ENCODE measurements at places on chromosomes 5 and 9.
A peak's percentile ranks its signal among the peaks of the same experiment; 100 is the strongest.

DNA sequence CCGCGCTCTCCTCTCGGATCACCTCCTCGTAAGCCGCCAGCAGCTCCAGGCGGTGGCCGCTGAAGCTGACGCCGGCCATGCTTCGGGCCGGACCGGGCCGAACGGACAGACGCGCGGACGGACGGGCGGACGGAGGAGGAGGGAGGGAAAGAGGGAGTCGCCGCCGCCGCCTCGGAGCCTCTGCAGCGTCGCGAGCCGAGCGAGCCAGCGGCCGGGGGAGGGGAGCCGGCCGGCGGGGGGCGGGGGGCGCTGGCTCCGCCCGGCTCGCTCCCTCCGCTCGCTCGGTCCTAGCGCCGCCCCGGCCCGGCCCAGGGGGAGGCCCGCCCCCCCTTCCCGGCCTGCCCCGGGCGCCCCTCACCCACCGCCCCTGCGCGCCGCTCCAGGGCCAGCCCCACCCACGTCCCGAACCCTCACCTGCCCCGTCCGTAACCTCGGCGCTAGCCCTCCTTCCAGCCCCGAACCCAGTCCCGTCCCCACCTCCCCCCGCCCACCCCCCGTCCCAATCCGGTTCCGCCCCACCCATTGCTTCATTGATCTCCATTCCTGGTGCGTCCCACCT lies at the start of gene DBN1:
Gene DBN1 (minus strand): TSS at position 192 of the 559 bp plus-strand sequence. CDS start 113 bp downstream, at position 79.
- DNase-seq: no peak

DNA sequence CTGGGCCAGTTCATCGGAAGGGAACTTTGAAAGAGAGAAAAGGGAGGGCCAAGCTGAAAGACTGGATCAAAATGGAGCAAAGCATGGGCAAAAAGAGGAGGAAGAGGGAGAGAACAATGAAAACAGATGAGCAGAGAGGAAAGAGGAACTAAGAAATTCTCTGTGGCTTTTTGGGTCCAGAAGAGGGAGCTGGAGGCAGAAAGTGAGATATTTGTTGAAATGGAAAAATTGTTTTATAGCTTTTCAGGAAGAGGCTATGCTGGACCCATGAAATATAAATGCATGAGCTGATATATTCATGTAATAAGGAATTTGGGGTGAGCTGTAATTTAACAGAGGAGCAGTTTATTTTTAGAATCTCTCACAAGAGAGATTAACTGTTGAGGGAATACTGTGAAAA lies 457.3 kb downstream of the DMAC1 start:
- DNase-seq: no peak

DNA sequence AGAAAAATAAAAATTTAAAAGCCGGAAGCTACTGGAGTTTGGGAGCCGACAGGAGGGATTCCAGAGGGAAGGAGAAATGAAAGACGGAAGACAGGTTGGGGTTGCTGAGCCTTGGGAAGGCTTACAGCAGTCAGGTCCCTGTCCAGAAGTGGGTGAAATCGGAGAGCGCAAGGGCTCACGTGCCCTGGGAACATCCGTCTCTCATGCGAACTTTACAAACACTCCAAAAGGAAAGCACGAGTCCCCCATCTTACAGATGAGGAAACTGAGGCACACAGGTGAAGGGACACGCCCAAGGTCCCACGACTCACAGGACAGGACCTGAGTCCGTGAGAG lies 347 bp upstream of the OLFML2A start:
- DNase-seq: no peak

GRCh38 chr5:112276991-112277390 lies 142.1 kb downstream of the EPB41L4A start:
- no peak for DNase-seq

DNA sequence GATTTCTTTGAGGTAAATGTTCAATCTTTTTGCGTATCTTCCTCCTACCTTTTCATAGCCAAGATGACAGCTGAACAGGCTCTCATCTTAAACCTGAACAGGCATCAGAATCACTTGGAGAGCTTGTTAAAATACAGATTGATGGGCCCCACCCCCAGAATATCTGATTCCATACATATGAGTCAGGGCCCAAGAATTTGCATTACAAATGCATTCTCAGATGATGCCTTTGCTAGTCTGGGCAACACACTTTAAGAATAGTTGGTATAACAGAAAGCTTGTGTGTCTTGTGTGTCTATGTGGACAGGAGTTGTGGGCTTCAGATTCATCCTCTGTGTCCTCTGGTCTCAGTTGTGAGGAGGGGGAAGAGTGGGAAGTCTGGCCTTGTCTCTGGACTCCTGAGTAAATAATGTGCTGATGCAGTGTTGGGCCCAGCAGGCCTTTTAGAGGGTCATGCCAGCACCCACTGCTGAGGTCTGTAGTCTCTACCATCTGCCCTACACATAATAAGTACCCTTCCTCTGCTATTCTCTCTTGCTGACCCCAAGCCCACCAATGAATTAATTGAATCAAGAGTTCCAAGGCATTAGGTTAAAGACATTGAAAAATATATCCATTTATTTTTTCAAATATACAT lies 43.1 kb downstream of the PTCD2 start:
- peak; percentile 76 for DNase-seq

GRCh38 chr9:126407114-126407870 lies 80.7 kb downstream of the MVB12B start:
- DNase-seq: no peak

GRCh38 chr5:175706499-175706898 lies 48.6 kb downstream of the HRH2 start:
- no peak for DNase-seq

GRCh38 chr5:167415779-167416746 lies 875.4 kb upstream of the WWC1 start:
- DNase-seq: no peak

- DNase-seq: no peak
These were observed 42.8 kb downstream of the NEURL1B start for GRCh38 chr5:172683645-172684471.

DNA sequence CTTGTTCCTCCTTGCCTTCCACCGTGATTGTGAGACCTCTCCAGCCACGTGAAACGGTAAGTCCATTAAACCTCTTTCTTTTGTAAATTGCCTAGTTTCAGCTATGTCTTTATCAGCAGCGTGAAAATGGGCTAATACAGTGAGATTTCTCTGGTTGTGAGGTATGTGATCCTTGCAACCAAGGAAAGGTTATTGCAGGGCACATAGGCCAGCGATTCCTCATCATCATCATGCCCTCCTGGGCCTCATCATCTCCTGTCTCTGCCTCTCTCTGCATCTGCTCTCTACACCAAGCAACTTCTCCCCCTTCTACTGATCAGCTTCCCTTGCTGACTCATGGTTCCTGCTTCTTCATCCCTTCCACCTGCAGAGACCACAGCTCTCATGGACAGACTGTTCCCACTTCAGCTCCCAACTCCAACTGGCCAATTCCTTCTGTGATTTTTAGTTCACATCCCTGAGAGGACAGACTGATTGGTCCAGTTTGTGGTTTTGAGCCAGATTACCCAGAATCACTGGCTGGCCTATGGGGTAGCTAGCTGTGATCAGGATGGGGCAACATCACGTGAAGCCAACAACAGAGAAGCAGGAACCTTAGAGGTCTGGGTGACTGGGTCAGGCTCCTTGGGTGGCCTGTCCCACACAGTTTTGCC lies 53.1 kb downstream of the LIX1 start:
- DNase-seq: no peak

- no peak for DNase-seq
These were observed 25.5 kb downstream of the INSYN2B start for GRCh38 chr5:169954786-169955185.

DNA sequence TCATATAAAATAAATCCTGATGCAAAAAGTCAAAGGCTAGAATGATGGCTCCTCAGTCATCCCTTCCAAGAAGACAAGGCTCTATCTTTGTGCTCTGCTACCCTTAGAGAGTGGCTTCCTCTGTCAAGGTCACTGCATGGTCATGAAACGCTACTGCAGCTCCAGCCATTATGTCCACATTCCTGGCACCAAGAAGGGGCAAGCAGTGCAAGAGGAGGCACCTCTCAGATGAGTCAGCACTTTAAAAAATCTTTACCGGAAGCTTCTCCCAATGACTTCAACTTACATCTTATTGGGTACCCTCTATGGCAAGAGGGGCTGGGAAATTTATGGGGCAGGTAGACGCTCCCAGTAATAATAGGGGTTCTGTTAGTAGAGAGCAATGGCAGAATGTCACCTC lies 129.5 kb upstream of the CPEB4 start:
- no peak for DNase-seq

GRCh38 chr5:168706655-168707069 lies 127.5 kb upstream of the PANK3 start:
- DNase-seq: peak; percentile 14

DNA sequence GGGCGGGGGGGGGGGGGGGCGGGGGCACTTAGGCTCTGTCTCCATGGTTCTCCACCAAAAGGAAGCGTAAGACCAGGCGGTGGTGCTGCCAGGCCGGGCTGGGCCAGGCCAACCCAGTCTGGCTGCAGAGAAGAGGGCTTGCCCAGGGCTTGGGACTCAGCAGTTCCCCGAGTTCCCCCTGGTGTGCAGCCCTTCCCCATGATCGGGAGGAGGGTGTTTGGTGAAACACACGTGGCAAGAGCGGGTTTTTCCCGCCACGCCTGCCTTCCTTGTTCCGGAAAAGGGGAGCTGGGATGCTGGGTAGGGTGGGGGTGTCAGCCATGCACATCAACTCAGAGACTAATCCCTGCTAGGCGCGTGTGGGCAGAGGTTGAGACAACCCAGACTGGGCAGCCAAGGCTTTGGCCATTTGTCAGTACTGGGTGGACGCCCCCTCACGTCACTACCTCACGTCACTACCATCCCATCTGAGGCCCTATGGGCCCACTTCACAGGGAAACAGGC lies 32.9 kb downstream of the PRRX2 start:
- peak; percentile 76 for DNase-seq

GRCh38 chr5:93250424-93250823 lies 330.6 kb downstream of the NR2F1-AS1 start:
- DNase-seq: peak; percentile 21
